NCI-H1436 treated with DMSO at 0.1 percent for 48 hours (cell line): ENCODE measurements at places on chromosomes 1 and 21.

GRCh38 chr1:38152351-38153065, 105.9 kb upstream of the POU3F1 start:
- DNase-seq = peak; percentile 91

GRCh38 chr1:241560146-241560848, 28.1 kb downstream of the KMO start:
- DNase-seq = no peak

GRCh38 chr1:74356493-74356892, 121.3 kb downstream of the TNNI3K start:
- DNase-seq = no peak

DNA sequence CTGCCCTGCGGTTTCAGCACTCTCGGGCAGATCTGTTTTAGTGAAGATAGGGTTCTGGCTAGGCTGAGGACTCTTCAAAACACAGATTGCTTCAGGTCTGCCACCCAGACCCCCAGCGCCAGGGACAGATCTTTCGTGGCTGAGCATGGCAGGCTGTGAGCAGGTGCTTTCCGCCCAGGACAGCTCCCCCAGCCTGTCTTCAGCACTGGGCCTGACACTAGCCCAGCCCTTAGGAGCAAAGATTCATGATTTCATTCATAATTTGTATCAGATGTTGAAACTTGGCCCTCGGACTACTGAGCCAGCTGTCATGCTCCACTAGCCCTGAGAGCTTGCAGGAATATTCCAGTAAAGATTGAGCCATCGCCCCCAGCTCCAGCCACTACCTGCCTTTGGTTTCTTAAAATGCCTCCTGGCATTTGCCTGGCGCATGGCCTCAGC, 5.9 kb downstream of the ADPRS start:
- DNase-seq = no peak

GRCh38 chr1:193432979-193433587, 246.7 kb upstream of the B3GALT2 start:
- DNase-seq = no peak

GRCh38 chr1:24193046-24193445, 6.0 kb upstream of the IFNLR1 start:
- DNase-seq = no peak

GRCh38 chr1:207084232-207084631, 4.4 kb upstream of the C4BPB start:
- no peak for DNase-seq

- DNase-seq = no peak
Measured at GRCh38 chr21:16072737-16073136, 343.0 kb downstream of the USP25 start.

DNA sequence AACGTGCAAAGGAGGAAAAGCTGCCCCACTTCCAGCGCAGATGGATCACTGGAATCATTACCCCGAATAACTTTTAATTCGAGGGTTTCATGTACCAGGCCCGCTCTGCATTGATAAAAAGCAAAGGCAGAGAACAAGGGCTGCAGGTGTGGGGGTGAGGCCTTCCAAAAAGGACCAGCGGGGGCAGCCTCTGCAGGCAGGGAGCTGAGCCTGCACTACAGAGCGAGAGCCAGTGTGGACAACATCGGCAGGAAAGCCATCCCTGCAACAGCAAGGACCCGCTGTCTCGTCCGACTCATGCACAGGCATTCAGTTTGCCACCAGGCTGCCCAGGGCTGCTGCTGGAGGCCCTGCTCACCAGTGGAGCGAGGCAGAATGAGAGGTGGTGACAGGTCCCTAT, 27.1 kb upstream of the AJAP1 start:
- no peak for DNase-seq

DNA sequence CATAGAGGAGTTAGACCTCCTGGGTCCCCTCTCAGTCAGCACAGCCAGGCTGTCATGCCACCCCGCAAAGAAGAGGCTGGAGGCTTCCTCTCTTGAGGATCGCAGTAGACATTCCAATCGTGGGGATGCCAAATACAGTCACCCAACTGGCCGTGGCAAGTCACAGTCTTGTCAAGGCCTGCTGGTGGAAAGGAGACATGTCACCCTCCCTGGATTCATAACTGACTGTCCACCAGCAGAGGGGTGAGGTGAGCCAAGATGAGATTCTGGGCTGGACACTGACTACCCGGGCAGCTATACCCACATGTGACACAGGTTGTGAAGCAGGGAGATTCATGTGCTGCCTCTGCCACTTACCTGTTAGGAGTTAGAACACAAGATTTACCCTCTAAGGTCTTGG, 123.5 kb upstream of the NGF start:
- DNase-seq = no peak

DNA sequence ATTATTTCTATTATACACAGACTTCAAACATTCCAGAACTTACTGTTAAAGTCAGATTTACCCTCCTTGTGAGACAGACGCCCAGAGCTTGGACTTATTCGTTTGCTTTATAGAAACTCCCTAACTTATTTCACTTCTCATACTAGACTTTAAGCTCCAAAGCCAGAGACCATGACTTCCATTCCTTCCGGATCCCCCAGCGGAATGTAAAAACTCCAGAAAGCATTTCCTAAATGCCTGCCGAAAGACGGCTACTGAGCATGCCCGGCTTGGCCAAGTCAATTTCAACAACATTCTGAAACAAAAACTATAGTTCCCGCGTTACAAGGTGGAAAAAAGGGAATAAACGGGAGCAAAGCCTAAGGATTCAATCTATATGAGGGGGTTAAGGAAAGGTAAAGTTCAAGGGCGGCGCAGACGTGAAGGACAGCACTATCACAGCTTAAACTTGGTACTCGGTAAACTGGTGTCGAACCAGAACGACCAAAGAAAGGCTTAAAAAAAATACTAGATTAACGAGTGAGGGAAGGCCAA, 1.1 kb downstream of the USP48 start:
- no peak for DNase-seq

- no peak for DNase-seq
Measured at GRCh38 chr1:50393522-50394120, 29.6 kb downstream of the DMRTA2 start.

GRCh38 chr1:168135921-168136708, 615 bp downstream of the GPR161 start:
- no peak for DNase-seq

DNA sequence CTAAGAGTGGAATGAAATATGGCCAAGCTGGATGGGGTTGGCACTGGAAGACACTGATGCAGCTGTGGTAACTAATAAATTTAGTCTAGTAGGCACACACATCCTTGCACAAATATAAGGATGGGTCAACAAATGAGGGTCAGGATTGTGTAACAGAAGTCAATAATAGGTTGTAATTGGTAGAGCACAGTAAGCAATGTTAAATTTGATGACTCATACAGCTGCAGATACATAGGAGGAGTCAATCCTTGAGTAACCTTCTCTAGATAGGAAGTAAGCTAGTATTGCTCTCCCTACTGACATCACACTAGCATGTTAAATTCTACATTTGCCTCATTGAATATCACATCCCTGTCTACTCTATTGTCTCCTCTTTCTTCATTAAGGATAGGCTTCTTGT, 332.1 kb downstream of the PTPRC start:
- no peak for DNase-seq

GRCh38 chr1:242623119-242623518, 98.6 kb upstream of the PLD5 start:
- no peak for DNase-seq

DNA sequence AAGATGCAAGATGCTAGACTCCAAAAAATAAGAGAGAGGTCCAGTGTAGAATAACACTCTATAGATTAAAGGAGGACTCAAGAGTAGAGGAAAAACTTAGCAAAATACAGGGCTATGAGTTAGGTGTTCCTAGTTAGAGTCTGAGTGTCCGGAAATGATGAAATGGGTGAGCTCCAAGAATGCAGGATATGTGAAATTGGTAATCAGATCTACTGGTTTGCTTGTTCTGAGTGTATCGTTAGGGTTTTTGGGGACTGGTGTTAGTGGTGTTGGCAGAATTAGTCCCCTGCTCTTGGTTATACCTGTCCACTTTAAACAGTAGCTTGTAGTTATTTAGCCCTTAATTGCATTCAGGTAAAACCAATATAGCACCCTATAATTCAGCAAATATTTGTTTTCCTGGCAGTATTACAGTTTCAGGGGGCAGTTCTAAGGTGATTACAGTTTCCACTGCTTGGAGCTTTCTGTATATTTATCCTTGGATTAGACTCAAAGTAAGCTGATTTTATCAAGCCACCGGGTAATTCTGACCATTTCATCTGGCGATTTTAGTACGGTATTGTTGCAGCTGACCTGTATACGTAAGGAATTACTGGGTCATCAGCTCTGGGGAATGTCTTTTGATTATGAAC, 332.7 kb downstream of the CHRM3 start:
- DNase-seq = no peak

DNA sequence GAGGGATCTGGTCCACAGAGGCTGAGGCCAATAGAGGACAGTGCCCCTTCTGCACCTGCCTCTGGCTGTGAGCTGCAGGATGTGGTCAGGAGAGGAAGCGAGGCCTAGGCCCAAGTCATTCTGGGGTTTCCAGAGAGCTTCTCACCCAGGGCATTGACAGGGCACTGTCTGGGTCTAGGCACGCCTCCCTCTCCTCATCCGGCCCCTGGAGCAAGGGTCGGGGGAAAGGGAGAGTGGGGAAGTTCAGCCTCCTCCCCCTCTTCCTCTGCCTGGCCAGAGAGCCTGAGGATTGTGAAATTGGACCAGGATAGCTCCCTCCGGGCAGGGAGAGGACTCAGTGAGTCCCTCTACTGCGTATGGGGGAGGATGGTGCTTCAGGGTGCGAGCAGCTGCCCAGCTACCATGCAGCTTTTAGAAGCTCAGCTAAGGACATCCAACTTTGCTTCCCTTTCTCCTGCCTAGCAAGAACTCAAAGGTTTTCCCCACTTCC, 6.3 kb upstream of the INAVA start:
- DNase-seq = no peak

- DNase-seq = no peak
Measured at GRCh38 chr21:35257413-35257812, 208.3 kb upstream of the RUNX1 start.

DNA sequence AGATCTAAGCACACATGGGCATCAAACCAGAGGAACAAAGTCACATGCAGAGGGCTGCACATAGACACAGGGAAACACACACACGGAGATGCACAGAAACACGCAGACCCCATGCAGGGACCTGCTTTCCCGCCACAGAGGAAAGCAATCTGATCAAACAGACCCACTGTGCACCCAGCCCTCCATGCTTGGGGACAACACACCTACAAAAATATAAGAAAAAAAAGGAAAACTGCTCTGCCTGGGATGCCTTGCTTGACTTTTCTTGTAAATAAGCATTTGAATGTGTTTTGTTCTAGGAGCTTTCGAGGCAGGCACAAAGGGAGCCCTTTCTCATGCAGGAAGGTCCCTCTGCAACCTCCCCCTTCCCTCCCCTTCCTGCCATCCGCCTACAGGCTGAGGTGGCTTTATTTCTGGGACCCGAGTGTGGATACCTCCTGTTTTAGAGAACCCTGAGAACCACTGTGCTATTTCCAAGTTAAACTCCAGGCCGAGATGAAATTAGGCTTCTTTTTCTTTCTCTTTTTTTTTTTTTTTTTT, 3.5 kb upstream of the ICMT start:
- no peak for DNase-seq

DNA sequence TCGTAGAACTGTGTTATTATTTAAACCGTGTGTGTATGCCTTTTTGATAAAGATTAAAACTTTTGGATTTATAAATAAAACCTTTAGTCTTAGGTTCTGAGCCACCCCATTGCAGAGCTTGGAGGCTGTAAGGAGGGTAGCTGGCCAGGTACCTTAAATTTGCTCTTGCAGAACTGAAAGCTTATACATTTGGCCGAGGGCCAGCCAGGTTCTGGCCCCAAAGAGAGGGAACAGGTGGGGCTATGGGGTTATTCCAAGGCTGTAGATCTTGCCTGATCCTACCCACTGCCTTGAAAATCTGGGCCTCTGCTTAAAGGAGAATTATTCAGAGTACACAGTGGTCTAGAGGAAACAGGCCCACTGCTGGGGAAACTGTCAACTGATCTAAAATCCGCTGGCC, 59.6 kb downstream of the CAMK2N1 start:
- no peak for DNase-seq

GRCh38 chr1:55720261-55720660, 505.1 kb upstream of the USP24 start:
- no peak for DNase-seq

- peak; percentile 75 for DNase-seq
Measured at GRCh38 chr1:59814180-59814900, 409 bp upstream of the HOOK1 start.

GRCh38 chr1:200919386-200919785, 24.7 kb downstream of the INAVA start:
- no peak for DNase-seq

- DNase-seq = no peak
Measured at GRCh38 chr21:21109736-21110135, 111.5 kb downstream of the NCAM2 start.

- no peak for DNase-seq
Measured at GRCh38 chr1:243474136-243474881, 218.5 kb downstream of the SDCCAG8 start.

DNA sequence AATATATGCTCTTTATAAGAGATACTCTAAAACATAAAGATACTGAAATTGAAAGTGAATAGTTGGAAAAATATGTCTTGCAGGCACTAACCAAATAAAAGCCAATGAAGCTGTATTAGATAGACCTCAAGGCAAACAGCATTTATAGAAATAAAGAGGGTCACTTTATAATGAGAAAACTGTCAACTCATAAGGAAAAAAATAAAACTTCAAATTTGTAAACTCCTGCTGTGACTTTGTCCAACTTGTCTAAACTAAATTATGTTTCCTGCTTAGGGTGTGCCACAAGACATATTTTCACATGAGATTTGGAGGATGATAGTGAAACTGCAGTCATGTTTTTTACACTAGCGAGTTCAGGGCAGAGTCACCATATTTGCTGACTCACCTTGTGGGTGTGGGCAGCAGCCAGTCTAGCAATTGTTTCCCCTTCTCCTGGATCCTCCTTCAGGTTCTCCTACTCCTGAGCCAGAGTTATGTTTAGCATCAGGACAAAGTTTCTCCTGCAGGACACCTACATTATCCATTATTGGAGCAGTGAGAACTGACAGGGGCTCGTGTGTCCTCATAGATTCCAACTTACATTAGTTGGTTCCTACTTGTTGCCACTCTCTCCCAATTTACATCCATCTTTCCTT, 43.8 kb downstream of the CD53 start:
- no peak for DNase-seq

DNA sequence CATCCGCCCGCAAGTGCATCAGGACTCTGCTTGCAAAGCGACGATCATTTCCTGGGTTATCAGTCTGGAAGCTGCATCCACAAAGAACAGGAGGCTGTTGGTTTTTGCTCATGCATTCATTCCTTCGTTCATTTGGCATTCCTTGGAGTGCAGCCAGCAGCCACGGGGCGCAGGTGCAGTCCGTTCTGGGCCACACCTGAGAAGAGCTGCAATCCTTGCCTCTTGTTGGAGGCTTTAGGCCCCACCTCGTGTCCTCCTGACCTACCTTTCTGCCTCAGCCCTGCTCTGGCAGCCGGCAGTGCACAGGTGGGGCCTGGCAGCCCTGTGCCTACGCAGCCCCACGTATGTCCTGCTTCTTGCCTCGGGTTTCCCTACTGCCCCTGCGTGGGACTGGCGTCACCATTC, 19.6 kb upstream of the C2CD2 start:
- DNase-seq = no peak
